ENCODE measurements at places on chromosomes 11 and 22. TPM values are rescaled to one million over a fixed set of nuclear protein-coding genes. Genes with fewer than 3 reads are reported as not detected.

DNA sequence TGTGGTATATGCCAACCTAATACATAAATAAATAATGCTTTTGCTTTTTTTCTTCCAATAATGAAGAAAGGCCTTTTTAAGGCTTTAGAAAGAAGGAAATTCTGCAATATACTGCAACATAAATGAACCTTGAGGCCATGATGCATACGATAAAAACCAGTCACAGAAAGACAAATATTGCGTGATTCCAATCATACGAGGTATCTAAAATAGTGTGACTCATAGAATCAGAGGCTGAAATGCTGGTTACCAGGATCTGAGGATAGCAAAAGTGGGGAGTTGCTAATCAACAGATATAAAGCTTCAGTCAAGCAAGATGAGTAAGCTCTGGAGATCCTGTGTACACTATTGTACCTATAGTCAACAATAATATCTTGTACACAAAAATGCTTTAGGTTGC is 24.2 kb downstream of the MS4A6A start:
- no peak for DNase-seq

DNA sequence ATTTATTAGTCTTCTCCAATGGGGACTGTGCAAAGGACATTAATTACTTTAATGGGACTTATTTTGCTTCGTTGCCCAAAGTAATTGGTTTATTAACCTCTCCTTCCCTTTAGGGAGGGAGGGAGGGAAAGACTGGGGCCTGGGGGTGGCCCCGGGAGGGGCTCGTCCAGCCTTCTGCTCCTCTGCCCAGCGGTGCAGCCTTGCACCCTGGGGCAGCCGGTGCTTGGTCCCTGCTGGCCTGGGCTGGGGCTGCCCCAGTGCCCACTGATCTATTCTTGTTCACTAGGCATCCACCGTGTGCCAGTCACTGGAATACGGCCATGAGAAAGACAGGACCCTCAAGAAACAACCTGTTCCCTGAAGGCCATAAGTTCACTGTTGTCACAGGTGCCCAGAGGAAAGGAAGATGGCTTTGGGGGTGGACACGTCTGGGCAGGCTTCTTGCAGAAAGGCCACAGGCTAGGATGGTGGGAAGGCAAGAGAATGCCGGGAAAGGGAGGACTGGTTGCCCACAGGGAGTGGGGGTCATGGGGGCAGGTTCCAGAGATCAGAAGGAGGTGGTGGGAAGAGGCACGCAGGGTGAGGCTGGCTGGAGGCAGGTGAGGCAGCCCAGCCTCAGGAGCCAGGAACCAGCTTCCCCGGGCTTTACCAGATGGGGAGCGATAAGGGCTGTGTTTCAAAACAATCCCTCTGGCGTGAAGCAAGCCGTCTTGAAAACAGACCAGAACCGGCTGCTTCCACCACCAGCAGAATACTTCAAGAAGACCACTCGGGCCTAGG is 47.6 kb upstream of the KCNQ1OT1 start:
- DNase-seq: no peak

- no peak for DNase-seq
These were observed 1.7 kb upstream of the CBX6 start for GRCh38 chr22:38873469-38874411.

- no peak for DNase-seq
These were observed 2.7 kb upstream of the RGL4 start for GRCh38 chr22:23688121-23688520.

DNA sequence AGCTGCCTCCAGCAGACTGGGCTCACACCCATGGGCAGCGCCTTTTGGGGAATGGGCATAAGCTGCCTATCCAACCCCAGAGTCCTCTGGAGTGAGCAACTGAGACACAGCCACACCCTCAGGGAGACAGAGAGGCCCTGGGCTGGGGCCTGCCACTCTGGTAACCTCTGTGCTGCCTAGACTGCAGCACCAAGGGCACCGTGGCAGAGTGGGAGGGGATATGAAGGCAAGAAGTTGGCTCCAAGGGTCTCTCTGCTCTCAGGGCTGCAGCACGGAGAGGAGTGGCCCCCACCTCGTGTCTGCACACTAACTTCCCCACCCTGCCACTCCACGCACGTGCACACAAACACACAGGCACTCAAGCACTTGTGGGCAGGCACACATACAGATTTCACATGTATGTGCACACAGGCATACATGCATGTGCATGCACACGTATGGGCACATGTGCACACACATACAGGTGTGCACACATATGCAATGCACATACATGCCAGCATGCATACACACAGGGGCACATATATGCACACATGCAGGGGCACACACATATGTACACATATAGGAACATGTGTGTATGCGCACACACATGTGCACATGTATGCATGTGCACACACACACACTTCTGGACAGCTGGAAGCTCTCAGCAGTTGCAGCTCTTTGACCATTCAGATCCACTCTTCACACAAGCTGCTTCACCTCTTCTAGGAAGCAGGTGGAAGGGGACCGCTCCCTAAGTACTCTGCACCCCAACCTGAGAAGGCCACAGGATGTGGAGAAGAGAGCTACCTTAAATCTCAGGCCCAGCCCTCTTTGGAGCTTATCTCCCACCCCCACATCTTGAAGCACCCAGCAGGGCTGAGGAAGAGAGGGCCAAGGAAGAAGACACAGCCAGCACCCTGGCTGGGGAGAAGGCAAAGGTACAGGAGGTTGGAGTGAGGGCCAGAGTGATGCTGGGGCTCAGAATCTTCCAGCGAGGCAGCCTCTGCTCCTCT is 4.3 kb downstream of the IGSF9B start:
- DNase-seq: peak; percentile 10

- DNase-seq: no peak
These were observed 14.6 kb upstream of the KRTAP5-6 start for GRCh38 chr11:1682225-1682905.

- DNase-seq: no peak
These were observed 56.9 kb downstream of the PARVA start for GRCh38 chr11:12434325-12434654.

The PHLDA2 gene
- total RNA-seq: 2.2 TPM

DNA sequence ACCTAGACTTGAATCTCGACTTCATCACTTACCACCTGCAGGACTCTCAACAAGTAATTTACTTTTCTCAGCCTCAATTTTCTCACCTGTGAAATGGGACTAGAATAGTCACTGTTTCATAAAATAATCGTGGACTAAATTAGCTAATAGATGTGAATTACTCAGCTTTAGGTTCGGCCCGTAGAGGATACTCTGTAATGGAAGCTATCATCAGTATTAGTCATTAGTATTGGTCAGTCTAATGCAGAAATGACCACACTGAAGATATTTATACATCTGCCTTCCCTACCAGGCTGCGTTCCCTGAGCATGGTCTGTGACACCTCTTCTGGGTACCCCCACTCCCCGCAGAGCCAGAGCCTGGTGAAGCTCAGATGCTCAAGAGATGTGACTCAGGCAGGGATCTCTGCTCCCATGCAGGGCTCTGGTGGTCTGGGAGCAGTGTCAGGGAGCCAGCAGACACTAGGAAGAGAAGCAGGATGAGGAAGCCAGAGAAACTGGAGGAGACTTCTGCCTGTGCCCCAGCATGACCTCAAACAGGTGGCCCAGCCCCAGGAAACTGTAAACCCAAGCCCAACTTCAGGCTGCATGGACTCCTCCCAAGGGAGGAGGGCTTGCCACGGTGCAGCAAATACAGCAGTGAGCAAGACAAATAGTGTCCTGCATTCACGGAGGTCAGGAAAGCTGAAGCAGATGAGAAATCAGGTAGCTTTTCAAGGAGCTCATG is 88.0 kb upstream of the E2F8 start:
- DNase-seq: no peak

- no peak for DNase-seq
These were observed 55.4 kb downstream of the PDE2A start for GRCh38 chr11:72618803-72619202.

DNA sequence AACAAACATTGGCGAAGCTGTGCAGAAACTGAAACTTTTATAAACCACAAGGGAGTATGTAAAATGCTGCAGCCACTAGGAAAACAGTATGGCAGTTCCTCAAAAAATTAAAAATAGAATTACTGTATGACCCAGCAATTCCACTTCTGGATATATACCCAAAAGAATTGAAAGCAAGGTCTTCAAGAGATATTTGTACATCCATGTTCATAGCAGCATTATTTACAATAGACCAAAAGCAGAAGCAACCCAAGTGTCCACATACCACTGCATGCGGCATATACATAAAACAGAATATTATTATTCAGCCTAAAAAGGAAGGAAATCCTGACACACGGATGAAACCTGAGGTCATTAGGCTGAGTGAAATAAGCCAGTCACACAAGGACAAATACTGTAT is 85.8 kb downstream of the RELT start:
- DNase-seq: no peak

The GNG3 gene
- not detected for total RNA-seq

DNA sequence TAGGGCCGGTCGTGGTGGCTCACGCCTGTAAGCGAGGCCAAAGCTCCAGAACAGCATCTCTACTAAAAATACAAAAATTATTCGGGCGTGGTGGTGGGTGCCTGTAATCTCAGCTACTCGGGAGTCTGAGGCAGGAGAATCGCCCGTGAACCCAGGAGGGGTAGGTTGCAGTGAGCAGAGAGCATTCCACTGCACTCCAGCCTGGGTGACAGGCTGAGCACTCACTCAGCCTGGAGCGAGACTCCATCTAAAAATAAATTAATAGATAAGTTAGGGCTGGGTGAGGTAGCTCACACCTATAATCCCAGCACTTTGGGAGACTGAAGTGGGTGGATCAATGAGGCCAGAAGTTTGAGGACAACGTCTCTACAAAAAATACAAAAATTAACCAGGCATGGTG is 10.2 kb upstream of the TAB1 start:
- DNase-seq: no peak

DNA sequence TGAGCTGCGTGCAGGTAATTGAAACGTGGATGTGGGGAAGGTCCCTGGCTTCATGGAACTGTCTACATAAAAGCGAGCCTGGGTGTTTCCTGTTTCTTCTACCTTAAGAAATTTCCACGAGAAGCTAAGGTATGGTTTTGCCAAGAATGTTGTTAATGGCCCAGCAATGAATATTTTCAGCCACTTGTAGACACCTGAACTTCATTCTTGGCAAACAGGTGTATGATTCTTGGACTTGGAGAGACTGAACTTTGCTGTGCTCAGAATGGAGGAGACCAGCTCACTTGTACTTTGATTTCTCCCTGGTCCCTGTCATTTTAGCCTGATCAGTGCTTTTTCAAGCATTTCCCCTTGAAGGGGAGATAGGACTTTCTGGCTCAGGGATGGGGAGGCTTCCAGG is 20.8 kb downstream of the LRP5 start:
- DNase-seq: no peak

GRCh38 chr11:11977206-11977938 is 31.1 kb downstream of the DKK3 start:
- DNase-seq: peak; percentile 69

DNA sequence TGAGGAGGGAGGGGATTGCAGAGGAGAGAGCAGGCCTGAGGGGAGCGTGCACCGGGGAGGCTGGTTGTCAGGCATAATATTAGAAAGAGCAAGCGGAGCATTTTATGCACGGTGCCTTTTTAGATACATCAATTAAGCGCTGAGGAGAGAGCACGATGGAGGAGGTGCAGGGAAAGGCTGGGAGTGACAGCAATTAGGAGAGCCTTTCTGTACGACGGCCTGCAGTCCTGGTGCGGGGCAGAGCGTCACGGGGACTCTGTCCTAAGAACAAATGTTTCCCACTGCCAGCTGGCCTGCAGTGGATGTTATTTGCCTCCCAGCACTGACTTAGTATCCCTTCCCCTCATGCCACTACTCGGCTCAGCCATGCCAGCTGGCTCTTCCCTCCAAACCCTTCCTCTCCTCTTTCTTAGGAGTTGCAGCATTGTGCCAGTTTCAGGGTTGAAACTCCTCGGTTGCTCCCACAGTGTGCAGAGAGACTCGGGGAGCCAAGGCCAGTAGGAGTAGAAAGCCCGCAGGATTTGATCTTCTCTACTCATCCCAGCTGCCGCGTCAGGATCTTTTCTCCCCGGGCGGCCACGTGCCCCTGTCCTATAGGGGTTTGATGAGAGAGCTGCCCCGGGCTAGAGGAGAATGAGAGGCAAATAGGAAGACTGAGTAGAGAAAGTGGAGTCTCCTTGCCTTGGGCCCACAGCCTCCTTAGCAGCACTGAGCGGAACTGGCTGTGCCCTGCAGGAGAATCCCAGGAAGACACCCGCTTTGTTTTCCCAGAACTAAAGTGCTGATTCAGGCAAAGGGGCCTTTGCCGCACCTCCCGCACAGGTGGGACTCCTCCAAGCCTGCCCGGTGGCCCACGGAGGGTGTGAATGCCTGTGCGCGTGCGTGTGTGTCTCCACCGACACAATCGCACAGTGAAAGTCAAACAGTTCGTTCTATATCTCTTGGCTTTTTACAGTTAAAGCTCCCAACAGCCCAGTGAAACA is 875.3 kb downstream of the NTM start:
- DNase-seq: peak; percentile 83

The SPTBN2 gene
- total RNA-seq: 103 TPM

- DNase-seq: no peak
These were observed 1228.6 kb downstream of the LRRC4C start for GRCh38 chr11:40230821-40231220.

GRCh38 chr11:60855726-60856633 is at the start of gene PTGDR2:
TSS of gene PTGDR2 (minus strand) at chr11:60855950. CDS start at chr11:60853722, 2,228 bp downstream.
- DNase-seq: no peak

DNA sequence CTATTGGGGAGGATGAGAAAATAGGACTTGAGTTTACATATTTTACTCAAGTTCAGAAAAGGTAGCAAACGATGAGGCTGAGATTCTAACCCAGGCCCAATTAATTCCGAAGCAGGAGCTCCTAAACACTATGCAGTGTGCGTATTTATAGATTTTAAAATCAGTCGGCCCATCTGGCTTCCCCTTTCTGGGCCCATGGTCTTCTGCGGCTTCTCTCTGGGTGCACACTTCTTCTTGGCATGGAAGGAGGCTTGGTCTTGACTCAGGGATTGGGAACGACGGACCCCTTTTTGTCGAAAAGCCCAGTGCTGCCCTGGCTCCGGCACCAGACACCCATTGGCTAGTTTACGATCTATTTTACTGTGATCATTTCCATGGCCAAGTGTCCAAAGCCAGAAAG is 1433.8 kb downstream of the BRD1 start:
- DNase-seq: no peak

DNA sequence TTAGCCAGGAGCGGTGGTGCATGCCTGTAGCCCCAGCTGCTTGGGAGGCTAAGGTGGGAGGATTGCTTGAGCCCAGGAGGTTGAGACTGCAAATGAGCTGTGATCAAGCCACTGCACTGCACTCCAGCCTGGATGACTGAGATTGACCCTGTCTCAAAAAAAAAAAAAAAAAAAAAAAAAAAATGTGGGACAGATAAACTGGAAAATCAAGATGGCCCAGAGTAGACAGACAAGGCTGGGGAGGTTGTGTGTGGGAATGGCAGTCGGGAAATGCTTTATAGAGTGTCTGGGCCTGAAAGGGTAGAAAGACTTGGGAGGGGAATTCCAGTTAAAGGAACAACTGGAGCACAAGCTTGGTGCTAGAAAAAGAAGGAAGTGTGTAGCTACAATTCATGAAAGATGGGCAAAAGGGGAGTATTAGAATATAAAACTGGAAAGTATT is 18.2 kb upstream of the WDR74 start:
- no peak for DNase-seq

The ARAP1 gene
- total RNA-seq: 89.9 TPM

GRCh38 chr11:64526346-64526745 is 64.7 kb upstream of the SLC22A12 start:
- no peak for DNase-seq

The CPT1B gene
- 5.8 TPM for total RNA-seq

The SERGEF gene
- 111 TPM for total RNA-seq

GRCh38 chr11:71245601-71246391 is 6.6 kb downstream of the SHANK2 start:
- no peak for DNase-seq
